ENCODE measurements at places on chromosomes 7 and 10. TPM values are rescaled to one million over a fixed set of nuclear protein-coding genes. Genes with fewer than 3 reads are reported as not detected.

Gene MEOX2
- not detected for total RNA-seq

DNA sequence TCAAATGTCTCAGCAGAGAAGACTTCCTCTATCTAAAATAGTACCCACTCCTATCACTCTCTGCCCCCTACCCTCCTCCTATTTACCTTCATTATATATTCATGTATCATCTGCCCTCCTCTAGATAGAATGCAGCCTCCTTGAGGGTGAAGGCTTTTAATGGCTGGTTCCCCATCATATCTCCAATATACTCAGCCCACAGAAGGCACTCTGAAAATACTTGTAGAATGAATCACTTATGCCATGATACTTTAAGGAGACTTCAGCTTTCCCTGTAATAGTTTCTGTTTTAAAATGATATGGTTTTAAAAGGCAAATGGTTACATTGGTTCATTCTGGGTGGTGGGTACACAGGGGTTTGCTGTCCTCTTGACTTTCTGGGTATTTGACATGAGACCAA, 25.3 kb downstream of the GFRA1 start:
- no peak for DNase-seq

GRCh38 chr7:127887096-127887495, 144.1 kb downstream of the LRRC4 start:
- DNase-seq: no peak

Gene CFAP70
- total RNA-seq: 0.13 TPM

DNA sequence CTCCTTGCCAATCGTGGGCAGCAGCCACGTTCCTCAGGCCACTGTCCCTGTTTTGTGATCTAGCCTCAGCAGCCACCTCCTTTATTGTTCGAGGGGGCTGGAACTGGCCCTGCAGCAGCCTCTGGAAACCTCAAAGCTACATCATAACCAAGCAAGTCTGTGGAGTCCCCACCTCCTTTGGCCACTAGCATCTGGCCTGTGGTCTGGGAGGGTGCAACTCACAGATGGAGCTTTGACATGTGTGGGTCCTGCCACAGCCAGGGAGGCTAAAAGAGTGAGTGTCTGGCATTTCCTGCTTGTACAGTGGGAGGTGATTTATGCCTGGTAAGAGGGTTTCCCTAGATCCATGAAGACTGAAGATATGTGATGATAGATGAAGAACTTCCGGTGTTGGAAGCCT, 32.3 kb upstream of the NUB1 start:
- DNase-seq: no peak

DNA sequence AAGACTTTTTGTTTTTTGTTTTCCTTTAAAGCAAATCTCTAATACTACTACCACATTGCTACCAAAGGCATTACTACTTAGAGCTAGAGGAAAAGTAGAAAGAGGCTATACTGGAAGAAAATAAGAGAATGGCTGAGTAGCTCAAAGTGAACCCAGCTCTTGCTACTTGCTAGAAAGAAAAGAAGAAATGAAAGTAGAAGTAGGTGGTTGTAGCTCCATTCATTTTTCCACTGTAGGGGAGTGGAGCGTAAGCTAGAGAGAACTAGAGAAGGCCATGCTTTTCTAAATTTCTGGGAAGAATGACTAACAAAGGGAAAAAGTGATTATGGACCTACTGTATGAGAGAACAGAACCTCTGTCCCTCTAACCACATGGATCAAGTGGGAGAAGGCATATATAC, 184.4 kb downstream of the PON1 start:
- no peak for DNase-seq

- DNase-seq: no peak
Observed at GRCh38 chr7:30501264-30501663, 3.4 kb downstream of the GGCT start.

DNA sequence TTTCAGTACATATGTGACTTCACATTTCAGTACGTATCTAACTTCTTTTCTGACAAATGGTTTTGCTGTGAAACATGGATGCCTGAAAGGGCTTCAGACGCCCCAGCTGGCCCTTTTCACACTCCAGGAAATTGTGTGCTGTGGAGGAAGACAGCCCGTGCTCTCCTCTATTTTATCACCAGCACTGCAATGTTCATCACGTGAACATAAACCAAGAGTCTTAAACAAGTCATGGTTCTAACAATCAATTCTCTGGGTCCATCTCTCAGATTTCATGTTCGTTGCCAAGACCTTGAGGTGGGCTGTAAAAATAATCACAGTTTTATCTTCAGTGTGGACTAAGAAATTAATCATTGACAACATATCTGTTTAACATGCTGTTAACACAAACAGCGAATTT, 141.2 kb downstream of the WDR37 start:
- DNase-seq: no peak

GRCh38 chr7:23759671-23760391, 49.8 kb downstream of the STK31 start:
- DNase-seq: no peak

- DNase-seq: no peak
Observed at GRCh38 chr10:30420266-30420665, 13.7 kb upstream of the MAP3K8 start.

Gene ANXA11
- 51.5 TPM for total RNA-seq

Gene ZNF853
- total RNA-seq: 2.1 TPM

Gene STEAP1B
- not detected for total RNA-seq

All from HepG2 (cell line).